Articular chondrocyte of knee joint (primary cell): ENCODE measurements at places on chromosomes 7 and 10. TPM values are rescaled to one million over a fixed set of nuclear protein-coding genes. Genes with fewer than 3 reads are reported as not detected.

Gene MBLAC1
- 1.2 and 2.0 TPM in 2 replicates for total RNA-seq

Gene VPS41
- 73.3 and 88.2 TPM in 2 replicates for total RNA-seq

Gene CYP2E1
- total RNA-seq = 1.6 TPM in 2 replicates

Gene FBXL13
- 1.6 and 1.8 TPM in 2 replicates for total RNA-seq

Gene SFXN3
- 61.8 and 74.1 TPM in 2 replicates for total RNA-seq

Gene TBC1D12
- total RNA-seq = 51.0 and 63.8 TPM in 2 replicates

Gene LRRTM3
- not detected in 2 replicates for total RNA-seq

Gene HDAC9
- total RNA-seq = 29.8 and 42.0 TPM in 2 replicates

Gene SEMA3E
- total RNA-seq = 4.2 and 4.3 TPM in 2 replicates

Gene ACBD7
- 1.0 and 2.4 TPM in 2 replicates for total RNA-seq

Gene CDH23
- 4.3 and 5.4 TPM in 2 replicates for total RNA-seq

Gene CRYGN
- 0.76 and 0.78 TPM in 2 replicates for total RNA-seq

Gene ZNF853
- 0.86 and 4.8 TPM in 2 replicates for total RNA-seq

Gene SPDYE18
- total RNA-seq = 0.26 TPM in 1 of 2 replicates, not detected in the other

Gene NPY
- not detected in 2 replicates for total RNA-seq

Gene FAM20C
- total RNA-seq = 37.8 and 42.3 TPM in 2 replicates

Gene PITX3
- 0.11 and 0.13 TPM in 2 replicates for total RNA-seq

Gene IGF2BP3
- 0.26 and 0.76 TPM in 2 replicates for total RNA-seq

Gene LLCFC1
- total RNA-seq = not detected in 2 replicates

Gene NRG3
- total RNA-seq = not detected in 2 replicates

Gene RARRES2
- 0.32 and 2.2 TPM in 2 replicates for total RNA-seq

Gene FFAR4
- total RNA-seq = not detected in 2 replicates

Gene CTBP2
- 46.5 and 49.1 TPM in 2 replicates for total RNA-seq

Gene CALHM3
- 0.11 TPM in 1 of 2 replicates, not detected in the other for total RNA-seq

Gene ZNHIT1
- total RNA-seq = 66.9 and 72.4 TPM in 2 replicates

Gene FGFBP3
- 0.32 and 0.91 TPM in 2 replicates for total RNA-seq

Gene IKZF1
- total RNA-seq = not detected in 2 replicates

Gene OR6B1
- total RNA-seq = not detected in 2 replicates

Gene SRRM3
- 0.91 and 1.1 TPM in 2 replicates for total RNA-seq

Gene GIMAP1
- total RNA-seq = 0.13 TPM in 1 of 2 replicates, not detected in the other

Gene BAMBI
- 24.8 and 45.1 TPM in 2 replicates for total RNA-seq

Gene TFEC
- 0.32 TPM in 1 of 2 replicates, not detected in the other for total RNA-seq

Gene PCLO
- total RNA-seq = 0.13 and 0.32 TPM in 2 replicates

Gene GJD4
- total RNA-seq = 0.22 TPM in 1 of 2 replicates, not detected in the other

Gene ENTPD7
- total RNA-seq = 29.4 and 46.0 TPM in 2 replicates

Gene MYOZ1
- 0.26 and 0.32 TPM in 2 replicates for total RNA-seq

Gene RNF133
- total RNA-seq = 1.0 and 1.3 TPM in 2 replicates

Gene GIGYF1
- total RNA-seq = 21.8 and 24.3 TPM in 2 replicates

Gene AS3MT
- 10.2 and 12.2 TPM in 2 replicates for total RNA-seq

Gene PSD
- 1.8 and 2.1 TPM in 2 replicates for total RNA-seq

Gene CPVL
- 0.26 and 0.54 TPM in 2 replicates for total RNA-seq

Gene PTN
- 3.0 and 8.8 TPM in 2 replicates for total RNA-seq

Gene ELN
- 198 TPM in 2 replicates for total RNA-seq

Gene GNAT3
- not detected in 2 replicates for total RNA-seq

Gene UPF2
- total RNA-seq = 14.5 and 17.1 TPM in 2 replicates

Gene AKR1D1
- not detected in 2 replicates for total RNA-seq

Gene GPR26
- not detected in 2 replicates for total RNA-seq

Gene CAV1
- 259 and 374 TPM in 2 replicates for total RNA-seq

Gene AOAH
- total RNA-seq = 0.43 TPM in 1 of 2 replicates, not detected in the other

Gene ITGB8
- 41.0 and 41.8 TPM in 2 replicates for total RNA-seq

Gene HTR5A
- not detected in 2 replicates for total RNA-seq

Gene MKLN1
- 65.2 and 78.3 TPM in 2 replicates for total RNA-seq

Gene HOXA1
- 0.54 and 0.65 TPM in 2 replicates for total RNA-seq

Gene INPP5F
- 11.9 and 13.3 TPM in 2 replicates for total RNA-seq

Gene TDRD1
- total RNA-seq = under 0.01 and 0.26 TPM in 2 replicates

Gene PRR15
- not detected in 2 replicates for total RNA-seq

Gene CRTAC1
- 4.7 and 5.8 TPM in 2 replicates for total RNA-seq

Gene SHH
- total RNA-seq = not detected in 2 replicates

Gene TMEM140
- total RNA-seq = 12.0 and 18.5 TPM in 2 replicates
